NCI-H1436 treated with DMSO at 0.1 percent for 48 hours (cell line): ENCODE measurements at places on chromosomes 2 and 18.

DNA sequence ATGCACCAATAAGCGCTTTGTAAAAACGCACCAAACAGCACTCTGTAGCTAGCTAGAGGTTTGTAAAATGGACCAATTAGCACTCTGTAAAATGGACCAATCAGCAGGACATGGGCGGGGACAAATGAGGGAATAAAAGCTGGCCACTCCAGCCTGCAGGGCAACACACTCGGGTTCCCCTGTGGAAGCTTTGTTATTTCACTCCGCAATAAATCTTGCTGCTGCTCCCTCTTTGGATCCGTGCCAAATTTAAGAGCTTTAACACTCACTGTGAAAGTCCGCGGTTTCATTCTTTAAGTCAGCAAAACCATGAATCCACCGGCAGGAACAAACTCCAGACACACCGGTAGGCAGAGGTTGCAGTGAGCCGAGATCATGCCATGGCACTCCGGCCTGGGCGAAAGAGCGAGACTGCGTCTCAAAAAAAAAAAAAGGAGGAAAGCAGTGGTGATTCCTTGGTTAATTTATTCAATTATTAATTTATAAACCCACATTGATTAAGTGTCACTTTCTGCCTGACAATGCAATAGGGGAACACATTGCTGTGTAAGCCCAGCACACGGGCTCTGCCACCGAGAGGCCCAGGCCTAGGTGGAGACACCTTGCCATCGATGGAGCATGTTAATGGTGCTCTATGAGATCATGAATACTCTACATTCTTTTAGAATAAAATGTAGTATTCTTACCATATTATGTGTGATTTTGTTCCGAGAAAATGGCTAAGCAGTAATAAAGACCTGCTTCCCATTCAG, 687.6 kb upstream of the HS6ST1 start:
- no peak for DNase-seq

- DNase-seq: no peak
Observed at GRCh38 chr2:157443795-157444640, at the start of gene CYTIP. CYTIP (minus strand) TSS chr2:157444089; CDS start chr2:157444020, 69 bp downstream.

DNA sequence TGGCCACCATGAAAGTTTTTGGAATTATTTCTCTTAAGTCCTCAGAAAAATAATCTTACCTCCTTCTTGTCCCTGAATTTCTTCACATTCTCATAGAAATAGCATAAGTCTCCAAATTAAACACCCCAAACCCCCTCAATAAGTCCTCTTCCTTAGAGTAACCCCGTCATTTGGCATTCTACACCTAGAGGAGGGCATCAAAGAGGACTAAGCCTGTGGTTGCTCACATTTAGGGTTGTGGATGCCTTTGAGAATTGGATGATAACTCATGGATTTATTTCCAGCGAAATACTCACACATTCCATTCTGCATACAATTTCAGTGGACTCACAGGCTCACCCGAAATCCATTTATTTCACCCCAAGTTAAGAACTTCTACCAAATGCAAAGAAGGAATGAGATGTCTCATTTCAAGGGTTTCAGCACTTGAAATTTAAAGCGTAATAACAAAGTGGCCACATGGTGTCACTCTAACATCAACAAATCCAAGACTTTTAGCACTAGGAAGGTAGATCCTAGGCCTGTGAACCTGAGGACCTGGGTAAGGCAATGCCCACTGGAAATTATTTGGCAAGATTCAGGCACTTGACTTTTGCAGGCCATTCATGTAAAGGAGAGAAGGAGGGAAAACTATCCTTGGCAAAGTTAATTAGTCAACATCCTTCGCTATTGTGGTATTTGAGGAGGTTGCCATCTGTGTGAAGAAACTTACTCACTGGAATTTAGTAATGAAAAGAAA, 24.6 kb downstream of the DYTN start:
- DNase-seq: peak; percentile 3

DNA sequence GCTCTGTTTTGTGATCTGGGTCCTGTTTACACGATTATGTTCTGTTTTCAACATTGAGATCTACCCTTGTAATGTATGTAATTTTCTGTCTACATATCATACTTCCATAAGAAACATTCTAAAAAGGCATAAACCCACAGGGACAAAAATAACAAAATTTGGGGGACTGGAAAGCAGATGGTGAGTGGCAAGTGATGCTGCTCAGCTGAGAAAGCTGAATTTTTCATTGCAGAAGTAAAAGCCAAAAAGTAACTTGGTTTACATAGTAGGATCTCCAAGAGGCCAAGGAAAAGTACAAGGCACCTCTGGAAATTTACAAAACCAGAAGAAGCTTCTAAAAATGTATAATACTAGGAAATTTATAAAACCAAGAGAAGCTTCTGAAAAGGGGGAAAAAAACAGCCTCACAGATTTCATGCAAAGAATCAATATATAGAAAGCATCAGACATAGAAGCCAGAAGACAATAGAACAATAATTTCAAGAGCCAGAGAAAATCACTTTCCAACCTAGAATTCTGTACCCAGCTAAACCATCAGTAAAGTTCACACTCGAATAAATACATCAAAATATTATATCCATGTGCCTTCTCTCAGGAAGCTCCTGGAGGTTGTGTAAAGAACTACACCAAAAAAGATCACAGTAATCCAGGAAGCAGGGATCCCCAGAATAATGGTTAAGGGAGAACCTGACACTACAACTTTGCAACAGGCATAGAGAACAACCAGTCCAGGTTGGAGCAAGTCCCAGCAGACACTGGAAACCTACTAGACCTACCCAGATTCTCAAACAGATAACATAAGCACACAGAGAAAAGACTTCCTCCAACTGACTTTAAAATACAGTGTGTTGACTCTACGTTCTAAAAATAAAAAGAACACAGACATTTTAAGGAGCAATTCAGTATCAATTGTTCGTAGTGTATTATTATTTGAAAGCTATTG, 401.7 kb upstream of the HS6ST1 start:
- no peak for DNase-seq

DNA sequence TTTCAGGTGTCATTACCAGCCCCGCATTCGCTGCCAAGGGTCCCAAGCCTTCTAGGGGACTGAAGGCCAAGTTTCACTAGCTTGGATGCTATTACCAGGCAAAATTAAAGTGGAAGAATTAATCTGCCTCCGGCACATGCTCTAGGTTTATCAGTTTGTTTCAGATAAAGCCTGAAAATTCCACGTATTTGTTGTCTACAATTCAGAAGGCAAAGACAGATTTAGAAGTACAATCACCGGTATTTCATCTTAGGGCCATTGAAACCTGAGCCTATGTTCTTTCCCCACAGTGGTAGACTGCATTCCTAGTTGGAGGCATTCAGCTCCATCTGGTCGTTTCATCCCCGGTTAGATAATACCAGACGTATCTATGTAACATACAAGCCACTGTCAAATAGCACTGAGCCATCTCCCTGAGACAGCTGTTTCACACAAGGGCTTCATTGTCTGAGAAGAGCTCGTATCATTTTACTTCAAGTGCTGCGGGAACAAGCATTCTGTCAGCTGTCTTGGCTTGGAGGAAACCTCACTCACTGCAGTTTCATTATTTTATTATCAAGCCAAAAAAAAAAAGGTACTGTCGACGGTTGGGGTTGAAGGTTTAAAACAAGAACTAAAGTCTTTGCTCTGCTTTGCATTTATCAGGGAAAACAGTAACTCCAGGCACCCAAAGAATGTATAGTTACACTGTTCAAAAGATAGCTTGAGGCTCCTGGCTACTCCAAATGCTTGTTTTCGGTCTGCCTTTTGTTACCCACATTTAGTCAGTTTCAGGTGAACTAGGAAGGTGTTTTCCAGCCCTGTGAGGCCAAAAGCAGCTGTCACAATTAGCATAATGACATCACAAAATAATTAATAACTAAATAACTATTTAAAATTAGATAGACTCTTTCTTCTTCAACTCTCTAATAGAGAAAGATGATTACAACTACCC, 76.7 kb downstream of the TGIF1 start:
- DNase-seq: no peak

- DNase-seq: no peak
Observed at GRCh38 chr2:188676010-188676400, 298.2 kb upstream of the COL3A1 start.

- DNase-seq: no peak
Observed at GRCh38 chr2:122795763-122796162, 1040.3 kb downstream of the TSN start.

GRCh38 chr2:173821451-173821850, 143.7 kb downstream of the SP3 start:
- no peak for DNase-seq

DNA sequence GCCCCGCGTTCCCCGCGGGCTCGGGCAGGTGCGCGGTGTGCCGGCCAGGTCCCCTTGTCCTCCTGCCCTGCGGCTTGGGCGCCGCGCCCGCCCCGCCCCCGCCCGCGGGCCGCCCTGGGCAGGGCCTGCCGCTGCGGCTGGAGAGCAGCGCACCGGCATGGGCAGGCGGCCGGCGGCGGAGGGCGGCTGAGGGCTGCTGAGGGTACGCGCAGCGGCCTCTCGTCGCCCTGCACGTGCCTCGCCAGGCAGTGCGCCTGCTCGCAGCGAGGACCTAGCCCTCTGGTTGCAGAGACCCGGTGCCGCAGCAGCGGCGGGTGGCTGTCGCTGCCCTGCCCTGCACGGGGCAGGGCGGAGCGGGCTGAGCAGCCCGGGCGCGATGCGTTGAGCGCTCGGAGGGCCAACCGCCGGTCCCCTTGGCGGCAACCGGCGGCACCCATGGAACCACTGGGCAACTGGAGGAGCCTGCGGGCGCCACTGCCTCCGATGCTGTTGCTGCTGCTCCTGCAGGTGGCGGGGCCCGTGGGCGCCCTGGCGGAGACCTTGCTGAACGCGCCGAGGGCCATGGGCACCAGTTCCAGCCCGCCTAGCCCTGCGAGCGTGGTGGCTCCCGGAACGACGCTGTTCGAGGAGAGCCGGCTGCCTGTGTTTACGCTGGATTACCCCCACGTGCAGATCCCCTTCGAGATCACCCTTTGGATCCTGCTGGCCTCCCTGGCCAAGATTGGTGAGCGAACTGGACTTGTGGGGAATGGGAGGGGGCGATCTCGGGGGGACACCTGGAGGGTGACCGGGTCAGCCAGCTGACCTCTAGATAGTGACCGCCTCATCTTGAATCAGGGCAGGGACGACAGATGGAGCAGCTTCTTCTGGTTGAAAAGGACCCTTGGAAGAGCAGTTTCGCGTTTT, at the start of gene SLC9A2:
TSS of gene SLC9A2 (plus strand) at position 140 of the 906 bp plus-strand sequence. CDS start at position 436, 296 bp downstream.
- no peak for DNase-seq

GRCh38 chr18:56481751-56482150, 156.6 kb downstream of the TXNL1 start:
- no peak for DNase-seq

GRCh38 chr2:113842919-113843736, 46.8 kb upstream of the ACTR3 start:
- no peak for DNase-seq

- no peak for DNase-seq
Observed at GRCh38 chr2:44932079-44932478, 9.4 kb upstream of the SIX3 start.

DNA sequence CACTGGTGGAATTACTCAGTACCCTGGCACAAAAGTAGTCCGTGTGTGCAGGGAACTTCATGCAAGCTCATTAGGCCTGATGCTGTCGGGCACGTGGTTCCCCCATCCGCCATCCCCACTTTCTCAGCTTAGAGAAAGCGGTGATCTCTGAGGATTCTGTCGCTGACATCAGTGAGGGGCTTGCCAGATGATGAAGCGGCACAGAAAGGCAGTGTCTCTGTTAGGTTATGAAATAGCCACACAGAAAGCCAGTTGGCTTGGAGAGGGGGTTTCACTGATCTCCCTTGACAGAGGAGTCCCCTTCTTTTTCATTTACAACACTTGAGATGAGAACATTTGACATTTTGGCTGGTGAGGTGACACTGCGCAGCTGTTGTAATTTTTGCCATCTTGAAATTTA, 179.7 kb downstream of the FAM210A start:
- no peak for DNase-seq

DNA sequence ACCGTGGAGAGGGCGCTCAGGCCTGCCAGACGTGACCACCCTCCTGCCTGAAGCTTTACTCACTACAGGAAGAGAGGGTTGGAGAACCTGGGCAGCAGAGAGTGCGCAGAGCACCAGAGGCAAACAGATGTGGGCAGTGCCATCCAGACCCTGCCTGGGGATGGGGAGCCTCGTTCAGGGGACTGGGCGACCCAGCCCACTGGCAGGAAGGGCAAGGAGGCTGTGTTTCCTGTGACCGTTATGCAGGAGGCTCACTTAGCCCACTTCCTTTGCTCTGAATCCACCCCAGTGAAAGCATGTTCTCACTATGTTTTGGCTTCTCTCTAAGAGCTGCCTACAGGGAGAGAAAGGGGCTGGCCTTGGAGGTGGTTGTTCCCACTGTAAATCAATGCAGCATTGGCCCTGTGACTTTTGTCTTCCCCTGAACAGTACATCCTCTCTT, 23.0 kb upstream of the ACKR3 start:
- DNase-seq: no peak

- DNase-seq: no peak
Observed at GRCh38 chr2:66082581-66082980, 352.3 kb upstream of the MEIS1 start.

- no peak for DNase-seq
Observed at GRCh38 chr2:84924173-84925106, 19.0 kb downstream of the TMSB10 start.

- DNase-seq: no peak
Observed at GRCh38 chr2:221780281-221780688, 208.2 kb upstream of the EPHA4 start.

DNA sequence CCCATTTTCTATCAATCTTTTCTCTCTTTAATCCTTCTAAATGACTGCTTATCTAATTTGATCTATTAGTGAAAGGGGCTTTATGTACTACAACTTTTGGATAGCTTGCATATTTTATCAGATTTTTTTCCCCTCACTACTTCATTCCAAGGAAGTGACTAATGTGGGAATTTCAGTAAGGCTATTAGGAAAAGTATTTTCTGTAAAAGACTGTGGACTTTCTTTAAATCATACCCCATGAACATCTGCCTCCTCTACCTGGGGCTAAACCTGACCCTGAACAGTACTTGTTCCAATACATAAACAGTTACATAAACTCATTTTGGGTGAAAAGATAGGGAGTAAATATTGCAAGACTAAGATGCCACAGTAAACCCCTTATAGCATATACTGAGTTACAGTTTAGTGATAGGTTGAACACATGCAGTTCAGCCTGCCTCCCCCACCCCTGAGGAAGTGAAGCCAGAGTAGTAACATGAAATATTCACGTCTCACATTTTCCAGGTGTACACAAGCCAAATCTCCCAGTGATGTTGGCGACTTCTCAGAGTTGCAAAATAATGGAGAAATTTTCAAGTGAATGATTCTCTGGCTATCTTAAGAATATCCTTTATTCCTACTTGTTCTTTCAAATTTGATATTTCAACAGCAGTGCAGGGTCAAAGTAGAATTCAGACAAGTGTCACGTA, 590.9 kb upstream of the ZEB2 start:
- no peak for DNase-seq

DNA sequence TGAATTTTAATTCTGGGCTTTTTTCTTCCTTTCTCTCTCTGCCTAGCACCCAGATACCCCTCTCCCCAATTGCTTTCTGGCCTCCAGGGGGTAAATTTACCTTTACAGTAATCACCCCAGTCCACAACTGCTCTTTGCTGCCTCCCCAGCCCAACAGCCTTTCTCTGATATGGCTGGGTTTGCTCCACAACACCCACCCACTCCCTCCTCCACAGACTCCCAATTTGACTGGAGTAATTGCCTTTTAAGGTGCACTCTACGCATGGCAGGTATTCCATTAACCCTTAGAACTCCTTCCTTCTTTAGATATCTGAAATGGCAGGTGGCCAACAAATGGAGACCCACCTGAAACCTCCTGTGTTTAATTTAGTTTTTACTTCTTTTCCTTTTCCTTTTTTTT, 3.6 kb downstream of the CELF4 start:
- DNase-seq: no peak
